ENCODE measurements at places on chromosomes 6 and 20.

GRCh38 chr6:164216839-164217238, 802.3 kb downstream of the QKI start:
- no peak for DNase-seq

- no peak for DNase-seq
Observed at GRCh38 chr6:149111556-149112115, 205.9 kb upstream of the TAB2 start.

DNA sequence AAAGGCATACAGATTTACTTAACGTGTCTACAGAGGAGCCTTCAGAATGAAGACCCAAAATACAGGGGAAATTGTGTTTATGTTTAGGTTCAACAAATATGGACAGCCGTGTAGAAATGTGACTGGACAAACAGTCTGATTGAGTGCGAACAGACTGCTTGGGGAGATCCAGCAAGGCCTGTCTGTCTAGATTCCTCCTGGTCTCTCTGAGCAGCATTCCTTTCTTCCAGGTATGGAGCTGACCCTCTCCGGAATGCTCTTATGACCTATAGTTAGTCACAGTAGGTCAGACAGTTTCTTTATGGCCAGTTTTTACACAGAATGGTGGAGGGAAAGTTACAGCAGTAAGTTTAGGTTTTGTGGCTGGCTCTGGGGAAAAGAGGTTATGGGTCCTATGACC, 9.0 kb downstream of the RIN2 start:
- DNase-seq, result no peak

DNA sequence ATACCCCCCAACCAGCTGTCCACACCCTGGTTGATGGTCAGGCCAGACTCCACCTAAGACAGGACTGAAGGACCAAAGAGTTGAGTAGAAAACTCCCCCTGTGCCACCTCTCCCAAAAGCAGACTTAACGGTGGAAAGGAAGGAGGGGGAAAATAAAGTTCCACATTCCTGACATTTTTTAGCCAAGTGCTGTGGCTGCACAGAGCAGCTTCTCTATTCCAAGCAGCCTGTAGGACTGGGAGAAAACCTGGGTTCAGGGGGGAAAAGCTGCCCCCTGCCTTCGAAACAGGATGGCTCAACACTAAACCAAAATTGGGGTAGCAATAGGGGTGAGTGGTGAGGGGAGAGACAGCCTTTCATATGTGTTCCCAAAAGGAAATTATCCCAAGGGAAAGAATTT, 3.6 kb downstream of the TRAM2 start:
- no peak for DNase-seq

GRCh38 chr6:50030777-50031562, 9.2 kb upstream of the DEFB110 start:
- DNase-seq, result peak; percentile 1

GRCh38 chr20:20455926-20456325, 88.0 kb downstream of the INSM1 start:
- no peak for DNase-seq

GRCh38 chr6:33426590-33427511, 7.0 kb downstream of the SYNGAP1 start:
- DNase-seq, result no peak

DNA sequence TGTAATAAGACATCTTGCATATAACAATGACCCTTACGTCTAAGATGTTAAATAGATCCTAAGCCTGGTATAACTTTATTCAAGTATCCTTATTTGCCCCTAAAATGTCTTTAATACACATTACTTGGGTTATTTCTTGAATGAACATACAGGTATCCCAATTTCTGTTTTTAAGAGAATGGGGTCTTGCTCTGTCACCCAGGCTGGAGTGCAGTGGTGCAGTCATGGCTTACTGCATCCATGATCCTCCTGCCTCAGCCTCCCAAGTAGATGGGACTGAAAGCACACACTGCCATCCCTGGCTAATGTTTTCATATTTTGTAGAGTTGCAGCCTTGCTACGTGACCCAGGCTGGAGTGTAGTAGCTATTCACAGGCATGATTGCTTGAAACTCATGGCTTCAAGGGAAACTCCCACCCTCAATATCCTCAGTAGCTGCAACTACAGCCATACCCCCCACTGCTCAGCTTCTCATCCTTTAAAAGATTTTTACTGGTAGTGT, 10.4 kb upstream of the ZNFX1 start:
- no peak for DNase-seq

GRCh38 chr6:150417250-150417649, 48.4 kb downstream of the IYD start:
- no peak for DNase-seq

- DNase-seq, result no peak
Observed at GRCh38 chr20:45495501-45495941, 19.9 kb downstream of the SPINT3 start.

GRCh38 chr20:2559279-2559626, 22.9 kb downstream of the TMC2 start:
- no peak for DNase-seq

DNA sequence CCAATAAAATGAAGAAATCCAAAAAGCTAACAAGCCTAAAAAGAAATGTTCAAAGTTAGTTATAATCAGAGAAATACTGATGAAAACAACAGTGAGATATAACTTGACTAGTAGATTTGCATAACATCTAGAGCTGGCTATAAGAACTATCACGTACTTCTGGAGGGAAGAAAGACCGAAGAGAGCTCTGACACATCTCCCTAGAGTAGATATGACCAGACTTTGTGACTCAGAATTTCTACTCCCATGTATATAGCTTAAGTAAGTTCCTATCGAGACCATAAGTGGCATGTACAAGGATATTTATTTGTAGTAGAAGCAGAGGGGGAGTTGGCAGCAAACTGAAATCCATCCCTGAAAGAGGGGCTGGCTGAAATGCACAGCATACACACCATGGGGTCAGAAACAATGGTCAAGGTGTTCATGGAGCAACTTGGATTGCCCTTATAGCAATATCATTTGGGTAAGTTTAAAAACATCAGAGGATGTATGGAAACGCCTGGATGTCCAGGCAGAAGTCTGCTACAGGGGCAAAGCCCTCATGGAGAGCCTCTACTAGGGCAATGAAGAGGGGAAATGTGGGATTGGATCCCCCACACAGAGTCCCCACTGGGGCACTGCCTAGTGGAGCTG, 25.6 kb upstream of the IL17A start:
- no peak for DNase-seq

GRCh38 chr6:77015350-77015749, 447.9 kb downstream of the HTR1B start:
- no peak for DNase-seq
